Activated CD4-positive, alpha-beta T cell treated with anti-CD3 and anti-CD28 coated beads, Interleukin-2, amount 10 ng/mL, durations not matched to agents 24 days and 14 days (primary cell): ENCODE measurements at places on chromosomes 3 and 15. TPM values are rescaled to one million over a fixed set of nuclear protein-coding genes. Genes with fewer than 3 reads are reported as not detected.

DNA sequence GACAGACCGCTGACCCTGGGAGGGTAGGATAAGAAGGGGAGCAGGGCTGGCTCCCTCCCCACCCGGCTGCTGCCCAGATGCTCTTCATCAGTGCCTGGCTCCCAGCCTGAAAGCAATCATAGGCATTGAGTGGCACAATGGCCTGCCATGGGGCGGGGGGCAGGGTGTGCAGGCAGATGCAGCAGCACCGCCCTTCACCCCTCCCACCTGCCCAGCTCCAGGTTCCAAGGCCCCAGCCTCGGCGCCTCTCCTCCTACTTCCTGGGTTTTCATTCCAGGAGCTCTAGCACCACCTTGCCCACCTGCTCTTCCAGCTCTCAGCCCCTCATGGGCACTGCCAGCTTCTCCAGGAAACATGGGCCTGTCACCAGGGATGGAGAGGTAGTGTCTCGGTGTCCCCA, 101.7 kb downstream of the MEGF11 start:
- no peak overlapping the region for H3K4me3 ChIP-seq
- peaks cover 5% of the 10 kb centered on the region for H3K27me3 ChIP-seq
- H3K36me3 ChIP-seq = no peaks in the 10 kb centered on the region

DNA sequence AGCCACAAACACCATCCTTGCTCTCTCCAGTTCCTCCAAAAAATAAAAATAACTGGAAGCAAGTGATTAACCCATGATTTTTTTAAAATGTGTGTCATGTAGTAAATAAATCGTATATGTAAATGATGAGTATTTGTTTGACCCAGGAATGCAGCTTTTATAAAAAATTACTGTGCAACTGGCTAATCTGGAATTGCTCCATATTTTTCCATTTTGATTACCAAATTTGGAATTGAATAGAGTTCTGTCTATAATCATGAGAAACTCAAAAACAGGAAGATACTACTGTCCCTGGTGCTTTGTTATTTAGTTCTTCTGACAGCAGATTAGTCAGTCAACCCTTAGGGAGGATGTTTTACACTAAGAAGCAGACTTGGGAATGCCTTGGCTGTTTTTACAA, 116.2 kb downstream of the CCNL1 start:
- DNase-seq = no peak
- H3K27me3 ChIP-seq = peaks cover 37% of the 10 kb centered on the region
- no peaks in the 10 kb centered on the region for H3K36me3 ChIP-seq

DNA sequence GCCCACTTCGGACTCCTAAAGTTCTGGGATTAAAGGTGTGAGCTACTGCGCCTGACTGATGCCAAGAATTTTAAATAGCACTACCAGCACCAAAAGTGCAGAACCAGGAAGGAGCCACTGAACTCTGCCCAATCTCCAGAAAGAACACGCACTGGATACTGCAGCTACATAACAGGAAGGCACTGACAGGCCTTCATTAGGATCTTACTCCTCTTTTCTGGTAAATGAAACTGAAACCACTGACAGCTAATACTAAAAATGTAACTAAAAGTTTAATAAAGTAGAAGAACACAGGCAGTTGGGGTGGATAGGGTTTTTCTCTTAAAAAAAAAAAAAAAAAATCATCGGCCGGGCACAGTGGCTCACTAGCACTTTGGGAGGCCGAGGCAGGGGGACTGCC, 74.1 kb upstream of the CHRM5 start:
- no peak overlapping the region for H3K27ac ChIP-seq
- peaks cover 9% of the 10 kb centered on the region for H3K4me1 ChIP-seq
- H3K27me3 ChIP-seq = no peaks in the 10 kb centered on the region
- no peak overlapping the region for H3K4me3 ChIP-seq

- DNase-seq = no peak
- H3K4me3 ChIP-seq = no peak overlapping the region
- H3K27me3 ChIP-seq = peaks cover 2% of the 10 kb centered on the region
- H3K4me1 ChIP-seq = peaks cover 4% of the 10 kb centered on the region
Measured at GRCh38 chr3:122067214-122067550, 12.0 kb downstream of the CD86 start.

DNA sequence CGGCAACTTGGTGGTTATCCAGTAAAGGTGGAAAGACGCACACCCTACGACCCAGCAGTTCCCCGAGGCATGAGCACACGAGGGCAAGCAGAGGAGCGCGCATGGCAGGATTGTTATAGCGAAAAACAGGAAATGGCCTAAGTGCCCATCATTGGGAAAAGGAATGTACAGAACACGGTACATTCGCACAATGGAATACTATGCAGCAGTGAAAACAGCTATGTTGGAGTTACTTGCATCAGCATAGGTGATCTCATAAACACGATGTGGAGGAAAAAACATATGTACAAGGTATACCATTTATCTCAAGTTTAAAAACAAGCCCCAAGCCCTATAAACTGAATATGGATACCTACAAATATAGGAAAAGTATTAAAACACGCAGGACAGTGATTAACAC, 6.7 kb upstream of the LINGO1 start:
- H3K4me3 ChIP-seq = no peak overlapping the region
- H3K27ac ChIP-seq = no peak overlapping the region
- H3K36me3 ChIP-seq = no peaks in the 10 kb centered on the region

DNA sequence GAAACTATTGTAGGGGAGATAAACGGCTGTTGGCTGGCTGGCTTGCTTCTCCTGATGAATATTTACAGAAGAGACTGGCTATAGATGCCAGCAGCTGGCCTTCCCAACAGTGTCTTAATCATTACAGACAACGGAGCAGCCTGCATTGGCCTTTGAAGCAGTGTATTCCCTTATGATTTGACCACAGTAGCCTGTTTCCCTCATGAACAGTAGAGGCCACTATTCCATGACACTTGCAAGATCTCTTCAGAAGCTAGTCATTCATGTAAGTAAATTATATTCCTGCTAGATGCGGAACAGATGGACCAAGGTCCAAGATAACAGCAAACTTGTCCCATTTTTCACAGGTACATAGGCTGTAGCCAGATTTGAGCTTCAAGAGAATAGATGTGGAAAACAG, 47.3 kb downstream of the TMCO5A start:
- DNase-seq = no peak
- no peak overlapping the region for H3K27ac ChIP-seq
- no peaks in the 10 kb centered on the region for H3K4me1 ChIP-seq
- H3K4me3 ChIP-seq = no peak overlapping the region
- no peaks in the 10 kb centered on the region for H3K36me3 ChIP-seq

- no peak for DNase-seq
- peaks cover 43% of the 10 kb centered on the region for H3K4me1 ChIP-seq
- no peaks in the 10 kb centered on the region for H3K27me3 ChIP-seq
- H3K27ac ChIP-seq = peak overlapping the region; percentile 64
Measured at GRCh38 chr3:72266016-72266370, 481.0 kb upstream of the PROK2 start.

GRCh38 chr3:151166161-151166560, 36.9 kb downstream of the GPR171 start:
- no peaks in the 10 kb centered on the region for H3K36me3 ChIP-seq
- no peak overlapping the region for H3K27ac ChIP-seq
- no peak overlapping the region for H3K4me3 ChIP-seq
- peaks cover 23% of the 10 kb centered on the region for H3K4me1 ChIP-seq
- peaks cover 3% of the 10 kb centered on the region for H3K27me3 ChIP-seq

GRCh38 chr3:185933374-185934173, 4.2 kb downstream of the TRA2B start:
- peak overlapping the region; percentile 98 for H3K4me3 ChIP-seq
- peaks cover 85% of the 10 kb centered on the region for H3K36me3 ChIP-seq
- peaks cover 70% of the 10 kb centered on the region for H3K4me1 ChIP-seq
- DNase-seq = no peak
- peaks cover 1% of the 10 kb centered on the region for H3K27me3 ChIP-seq

DNA sequence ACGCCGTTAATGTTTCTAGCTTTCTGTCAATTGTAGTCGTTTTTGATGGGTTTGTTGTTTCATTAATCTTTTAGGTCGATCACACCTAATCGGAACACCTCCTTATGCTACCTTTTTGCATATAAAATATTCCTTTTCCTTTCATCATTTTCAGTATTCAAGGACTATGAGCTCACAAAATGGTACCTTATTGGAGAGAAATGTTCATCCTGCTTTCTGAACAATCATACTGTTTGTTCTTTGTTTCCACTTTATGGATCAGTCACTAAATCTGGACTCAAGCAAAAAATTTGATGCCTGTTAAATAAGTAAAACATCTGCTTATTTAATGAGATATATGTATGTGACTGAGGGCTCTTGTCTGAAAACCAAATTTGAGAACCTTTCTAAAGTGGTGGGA, 1.1 kb downstream of the KIF15 start:
- peak overlapping the region; percentile 97 for H3K4me3 ChIP-seq
- DNase-seq = no peak
- H3K4me1 ChIP-seq = peaks cover 34% of the 10 kb centered on the region

GRCh38 chr15:100249096-100249815, 92.5 kb downstream of the ADAMTS17 start:
- H3K4me1 ChIP-seq = no peaks in the 10 kb centered on the region
- H3K27me3 ChIP-seq = no peaks in the 10 kb centered on the region
- no peak overlapping the region for H3K27ac ChIP-seq
- H3K4me3 ChIP-seq = no peak overlapping the region
- no peaks in the 10 kb centered on the region for H3K36me3 ChIP-seq

- no peaks in the 10 kb centered on the region for H3K36me3 ChIP-seq
- DNase-seq = no peak
- no peaks in the 10 kb centered on the region for H3K4me1 ChIP-seq
Measured at GRCh38 chr3:151491525-151491924, 30.7 kb upstream of the IGSF10 start.

DNA sequence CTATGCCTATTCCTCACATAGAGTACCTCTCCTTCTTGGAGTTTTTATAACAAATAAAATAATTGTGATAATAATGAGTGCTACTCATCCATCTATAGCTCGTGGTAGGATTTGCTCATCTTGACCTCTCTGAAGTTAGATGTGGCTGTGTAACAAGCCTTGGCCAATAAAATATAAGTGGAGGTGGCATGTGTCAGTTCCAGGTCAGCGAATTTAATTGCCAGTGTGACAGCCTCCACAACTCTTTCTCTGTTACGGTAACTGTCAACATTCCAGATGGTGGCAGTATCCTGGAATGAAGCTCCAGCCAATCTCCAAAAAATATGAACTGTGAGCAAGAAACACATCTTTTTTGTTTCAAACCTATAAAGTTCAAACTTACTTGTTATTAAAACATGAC, 13.8 kb downstream of the CLRN1 start:
- H3K4me1 ChIP-seq = no peaks in the 10 kb centered on the region
- H3K36me3 ChIP-seq = no peaks in the 10 kb centered on the region
- H3K4me3 ChIP-seq = no peak overlapping the region
- H3K27me3 ChIP-seq = peaks cover 20% of the 10 kb centered on the region
- DNase-seq = no peak

DNA sequence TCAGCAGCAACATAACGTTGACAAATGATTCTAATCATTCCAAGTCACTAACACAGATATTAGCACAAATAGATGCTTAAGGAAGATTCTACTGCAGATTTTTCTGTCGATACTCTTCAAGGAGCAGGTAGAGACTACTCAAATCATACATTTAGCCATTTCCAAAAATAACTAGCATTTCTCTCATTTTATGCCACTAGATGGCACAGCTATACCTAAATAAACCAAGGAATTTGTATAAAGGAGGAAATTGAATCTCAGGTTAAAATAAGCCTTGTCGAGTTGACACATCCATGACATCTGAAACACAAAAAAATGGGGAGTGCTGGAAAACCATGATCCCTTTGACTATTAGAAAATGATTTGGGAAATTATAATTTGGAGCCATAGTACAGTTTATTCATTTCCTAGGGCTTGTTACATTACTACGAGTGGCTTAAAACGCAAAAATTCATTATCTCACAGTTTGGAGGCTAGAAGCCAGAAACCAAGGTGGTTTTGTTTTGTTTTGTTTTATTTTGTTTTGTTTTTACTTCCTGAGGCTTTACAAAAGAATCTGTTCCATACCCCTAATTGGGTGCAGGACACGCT, 59.5 kb upstream of the STRIT1 start:
- no peak for DNase-seq
- H3K4me3 ChIP-seq = no peak overlapping the region

- H3K27ac ChIP-seq = no peak overlapping the region
- no peaks in the 10 kb centered on the region for H3K4me1 ChIP-seq
- no peaks in the 10 kb centered on the region for H3K27me3 ChIP-seq
- H3K36me3 ChIP-seq = no peaks in the 10 kb centered on the region
- DNase-seq = no peak
Measured at GRCh38 chr3:170493712-170494182, 75.1 kb downstream of the CLDN11 start.

DNA sequence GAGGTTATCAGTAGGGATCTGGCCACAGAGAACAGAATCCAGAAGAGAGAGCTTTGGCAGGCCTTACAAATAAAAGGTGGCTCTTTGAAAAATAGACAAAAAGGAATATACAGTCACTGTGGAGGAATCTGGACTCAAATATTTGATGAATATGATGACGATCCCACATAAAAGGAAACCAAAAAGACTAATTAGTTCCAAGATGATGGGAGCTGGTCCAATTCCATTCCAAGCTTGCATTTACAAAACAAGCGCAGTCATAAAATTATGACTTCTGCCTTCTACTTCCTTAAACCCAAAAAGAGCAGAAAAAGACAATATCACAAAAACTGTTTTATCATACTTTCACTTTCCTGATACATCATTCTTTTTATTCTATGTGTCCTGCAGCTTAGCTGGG, 285.8 kb downstream of the DIPK2A start:
- DNase-seq = no peak
- no peaks in the 10 kb centered on the region for H3K4me1 ChIP-seq
- H3K36me3 ChIP-seq = no peaks in the 10 kb centered on the region
- H3K4me3 ChIP-seq = no peak overlapping the region
- no peak overlapping the region for H3K27ac ChIP-seq

DNA sequence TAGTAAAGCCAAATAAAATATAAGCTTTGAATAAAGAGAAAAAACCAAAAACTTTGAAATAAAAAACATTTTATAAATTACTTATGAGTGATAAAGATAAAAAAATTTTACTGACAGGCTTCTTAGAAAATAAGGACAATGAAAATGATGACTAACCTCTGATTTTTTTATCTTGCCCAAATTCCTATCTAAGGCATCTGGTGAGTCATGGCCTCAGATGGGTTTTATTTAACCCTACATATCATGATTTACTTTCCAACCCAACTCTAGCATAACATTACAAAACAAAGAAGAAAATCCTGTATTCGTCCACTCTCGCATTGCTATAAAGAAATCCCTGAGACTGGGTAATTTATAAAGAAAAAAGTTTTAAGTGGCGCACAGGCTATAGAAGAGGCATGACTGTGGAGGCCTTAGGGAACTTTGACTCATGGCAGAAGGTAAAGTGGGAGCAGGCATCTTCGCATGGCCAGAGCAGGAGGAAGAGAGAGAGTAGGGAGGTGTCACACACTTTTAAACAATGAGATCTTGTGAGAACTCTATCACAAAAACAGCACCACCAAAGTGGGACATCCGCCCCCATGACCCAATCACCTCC, 152.1 kb downstream of the NEK10 start:
- H3K36me3 ChIP-seq = no peaks in the 10 kb centered on the region
- H3K4me3 ChIP-seq = no peak overlapping the region
- no peaks in the 10 kb centered on the region for H3K4me1 ChIP-seq

ACAD9 gene
- total RNA-seq = 68.5 and 69.2 TPM in 2 replicates

HCLS1 gene
- 210 and 216 TPM in 2 replicates for total RNA-seq

SPINK8 gene
- total RNA-seq = not detected in 2 replicates

HRH1 gene
- 0.42 and 0.52 TPM in 2 replicates for total RNA-seq

APOD gene
- total RNA-seq = 1.8 and 2.6 TPM in 2 replicates

GOLGA6D gene
- total RNA-seq = not detected in 2 replicates

ADPRH gene
- total RNA-seq = 3.6 and 4.2 TPM in 2 replicates

ZBTB20 gene
- total RNA-seq = 1.6 and 2.3 TPM in 2 replicates

IQCF5 gene
- total RNA-seq = not detected in 2 replicates

CHAC1 gene
- total RNA-seq = 8.4 and 9.8 TPM in 2 replicates

IGSF10 gene
- total RNA-seq = not detected in 2 replicates

FES gene
- 32.5 and 33.7 TPM in 2 replicates for total RNA-seq

THRB gene
- not detected in 2 replicates for total RNA-seq
